ENCODE measurements at places on chromosomes 13 and 19. TPM values are rescaled to one million over a fixed set of nuclear protein-coding genes. Genes with fewer than 3 reads are reported as not detected.

DNA sequence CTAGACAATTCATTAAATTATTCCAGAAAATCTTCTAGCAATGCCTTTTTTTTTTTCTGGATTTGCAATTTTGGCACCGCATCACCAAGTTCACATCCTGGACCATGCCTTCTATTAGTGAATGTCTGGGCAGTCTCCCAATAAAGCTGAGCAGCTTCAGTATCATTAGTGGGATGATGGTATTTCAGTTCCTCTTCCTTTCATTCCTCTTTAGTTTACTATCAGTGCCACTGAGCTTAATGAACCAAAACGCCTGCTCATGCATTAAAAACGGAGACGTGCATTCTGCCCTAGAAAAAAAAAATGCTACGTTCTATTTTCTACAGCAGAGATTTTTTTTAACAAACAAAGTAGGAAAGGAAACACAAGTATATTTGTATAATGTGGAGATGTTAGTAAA, 343.0 kb downstream of the PCDH9 start:
- DNase-seq, result no peak

DNA sequence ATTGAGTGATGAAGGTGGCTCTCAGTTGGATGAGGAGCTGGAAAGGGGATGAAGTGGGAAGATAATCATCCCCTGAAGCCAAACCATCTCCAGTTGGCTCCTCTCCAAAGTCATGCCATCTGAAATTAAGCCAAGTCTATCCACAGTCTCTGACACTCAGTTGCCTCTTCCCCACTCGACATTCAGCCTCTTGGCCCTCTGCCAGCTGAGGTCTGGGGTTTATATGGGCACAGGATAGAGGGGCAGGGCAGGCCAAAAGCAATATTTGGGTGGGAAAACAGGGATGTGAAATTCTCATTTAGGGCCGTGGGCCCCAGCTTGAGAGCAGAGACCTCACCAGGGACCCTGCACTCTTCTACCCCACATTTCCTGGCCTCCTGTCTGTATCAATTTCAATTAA, 85.9 kb downstream of the SLITRK1 start:
- no peak for DNase-seq

GRCh38 chr13:27211771-27212364, 39.5 kb upstream of the RPL21 start:
- DNase-seq, result no peak

DNA sequence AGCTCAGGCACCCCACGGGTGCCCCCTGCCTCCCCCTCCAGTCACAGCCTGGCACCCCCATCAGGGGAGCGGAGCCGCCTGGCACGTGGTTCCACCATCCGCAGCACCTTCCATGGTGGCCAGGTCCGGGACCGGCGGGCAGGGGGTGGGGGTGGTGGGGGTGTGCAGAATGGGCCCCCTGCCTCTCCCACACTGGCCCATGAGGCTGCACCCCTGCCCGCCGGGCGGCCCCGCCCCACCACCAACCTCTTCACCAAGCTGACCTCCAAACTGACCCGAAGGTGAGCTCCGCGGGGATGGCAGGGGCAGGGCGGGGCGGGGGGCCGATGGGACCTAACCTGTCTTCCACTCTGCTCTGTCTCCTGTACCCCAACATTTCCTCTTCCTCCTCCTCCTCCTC, 25.0 kb downstream of the CKM start:
- DNase-seq, result no peak

- no peak for DNase-seq
Observed at GRCh38 chr19:4647676-4648644, 8.6 kb downstream of the TNFAIP8L1 start.

DNA sequence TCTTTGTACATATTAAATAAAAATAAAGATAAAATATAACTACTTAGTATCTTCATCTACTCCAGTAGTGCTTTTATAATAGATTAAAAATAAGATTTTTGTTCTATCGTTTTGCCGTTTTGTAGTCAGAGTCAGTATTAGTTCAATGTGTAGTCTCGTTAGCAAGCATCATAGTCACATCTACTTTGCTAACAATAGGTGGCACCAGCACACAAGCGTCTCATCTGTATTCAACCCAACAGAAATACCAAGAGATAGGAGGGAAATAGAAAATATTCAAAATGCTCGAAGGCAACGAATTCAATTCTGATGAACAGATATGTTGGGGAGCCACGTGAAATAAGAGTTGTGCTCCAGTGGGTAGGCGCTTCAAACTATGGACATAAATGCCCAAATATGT, 21.4 kb upstream of the MICU2 start:
- no peak for DNase-seq

DNA sequence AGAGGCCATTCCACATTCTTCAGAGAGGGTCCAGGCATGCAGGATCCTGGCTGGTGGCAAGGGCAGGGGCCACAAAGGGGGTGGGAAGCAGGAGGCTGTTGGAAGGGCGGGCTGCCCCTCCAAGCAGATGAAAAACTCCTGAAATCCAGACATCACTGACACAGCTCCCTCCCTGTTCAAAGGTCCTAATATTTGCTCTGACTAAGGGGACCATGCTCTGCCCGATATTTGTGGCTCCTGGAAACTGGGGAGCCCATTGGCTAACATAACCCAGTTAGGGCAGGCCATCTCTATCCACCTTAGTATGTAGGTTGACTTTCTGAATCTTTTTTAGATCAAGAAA, 3.3 kb upstream of the CDX2 start:
- no peak for DNase-seq

GRCh38 chr19:39139305-39139874, 13.8 kb downstream of the PAK4 start:
- DNase-seq, result no peak

DNA sequence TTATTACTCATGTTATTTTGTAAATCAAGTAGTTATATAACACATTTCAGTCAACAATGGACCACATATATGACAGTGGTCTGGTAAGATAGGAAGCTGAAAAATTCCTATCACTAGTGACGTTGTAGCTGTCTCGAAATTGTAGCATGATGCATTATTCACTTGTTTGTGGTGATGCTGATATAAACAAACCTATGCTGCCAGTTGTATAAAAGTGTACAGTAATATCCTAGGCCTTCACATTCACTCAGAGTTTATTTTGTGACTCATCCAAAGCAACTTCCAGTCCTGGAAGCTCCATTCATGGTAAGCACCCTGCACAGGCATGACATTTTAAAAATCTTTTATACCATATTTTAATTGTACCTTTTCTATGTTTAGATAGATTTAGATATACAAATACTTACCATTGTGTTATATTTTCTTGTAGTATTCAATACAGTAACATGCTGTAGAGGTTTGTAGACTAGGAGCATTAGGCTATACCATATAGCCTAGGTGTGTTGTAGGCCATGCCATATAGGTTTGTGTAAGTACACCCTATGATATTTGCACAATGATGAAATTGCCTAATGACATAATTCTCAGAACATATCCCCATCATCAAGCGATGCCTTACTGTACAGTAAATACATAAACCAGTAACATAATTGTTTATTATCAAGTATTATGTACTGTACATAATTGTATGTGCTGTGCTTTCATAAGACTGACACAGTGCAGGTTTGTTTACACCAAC, 49.3 kb downstream of the IFT88 start:
- DNase-seq, result no peak

DNA sequence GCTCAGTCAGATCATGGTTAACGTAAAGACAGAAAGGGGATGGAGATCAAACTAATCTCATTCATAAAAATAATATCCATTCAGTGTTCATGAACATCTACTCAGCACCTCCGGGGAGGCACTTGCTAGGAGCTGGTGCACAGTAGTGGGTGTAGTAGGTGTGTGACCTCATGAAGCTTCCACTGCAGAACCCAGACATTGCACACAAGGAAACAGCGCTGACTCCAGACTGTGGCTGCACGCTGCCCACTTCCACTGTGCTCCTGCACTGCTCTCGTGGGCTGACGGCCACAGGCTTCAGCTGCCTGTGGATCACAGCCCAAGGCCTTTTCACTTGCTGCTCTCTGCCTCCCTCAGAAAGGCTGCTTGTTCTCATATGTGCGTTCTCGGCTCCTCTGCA, 214.4 kb upstream of the ZNF507 start:
- no peak for DNase-seq

DNA sequence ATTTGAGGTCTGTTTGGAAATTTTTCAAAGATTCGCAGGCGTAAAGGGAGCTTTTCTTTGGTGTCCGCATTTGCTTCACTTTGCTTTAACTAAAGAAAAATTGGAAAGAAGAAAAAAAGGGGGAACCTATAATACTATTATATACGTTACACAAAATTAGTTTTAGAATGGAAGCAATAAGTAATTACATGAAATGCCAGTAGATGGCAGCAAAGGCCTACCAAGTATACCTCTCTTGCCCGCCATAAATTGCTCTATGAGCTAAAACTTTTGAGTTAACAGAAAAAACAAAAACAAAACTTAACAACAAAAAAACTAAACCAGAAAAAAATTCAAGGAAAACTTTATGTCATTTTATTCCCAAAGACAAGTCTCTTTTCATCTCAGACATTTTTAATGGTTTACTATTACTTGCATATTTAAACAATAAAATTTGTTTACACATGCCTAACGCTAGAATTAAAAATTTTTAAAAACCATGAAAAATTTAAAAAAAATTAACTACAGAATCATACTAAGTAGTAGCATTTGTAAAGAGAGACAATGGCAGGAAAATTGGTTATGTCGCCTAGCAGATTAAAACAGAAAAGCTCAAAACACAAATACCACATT, 271.4 kb downstream of the NALCN start:
- no peak for DNase-seq

DNA sequence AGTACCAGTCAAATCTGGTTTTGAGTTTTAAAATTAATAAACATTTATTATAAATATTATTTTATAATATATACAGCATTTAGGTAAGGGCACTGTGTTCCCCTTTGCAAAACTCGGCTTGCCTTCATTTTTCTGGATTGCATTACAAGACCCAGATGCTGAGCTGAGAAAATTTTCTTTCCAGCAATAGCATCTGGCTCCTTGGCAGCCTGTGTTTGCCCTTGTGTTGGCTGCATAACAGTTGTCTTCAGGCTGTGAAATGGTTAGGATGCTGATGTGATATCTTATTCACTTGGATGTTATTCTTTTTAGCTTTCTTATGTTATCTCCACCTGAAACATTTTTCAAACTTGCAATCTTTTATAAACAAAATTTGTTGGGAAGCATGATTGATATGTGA, 784.4 kb downstream of the DACH1 start:
- no peak for DNase-seq

GRCh38 chr13:28954810-28955209, 134.7 kb downstream of the MTUS2 start:
- DNase-seq, result no peak

DNA sequence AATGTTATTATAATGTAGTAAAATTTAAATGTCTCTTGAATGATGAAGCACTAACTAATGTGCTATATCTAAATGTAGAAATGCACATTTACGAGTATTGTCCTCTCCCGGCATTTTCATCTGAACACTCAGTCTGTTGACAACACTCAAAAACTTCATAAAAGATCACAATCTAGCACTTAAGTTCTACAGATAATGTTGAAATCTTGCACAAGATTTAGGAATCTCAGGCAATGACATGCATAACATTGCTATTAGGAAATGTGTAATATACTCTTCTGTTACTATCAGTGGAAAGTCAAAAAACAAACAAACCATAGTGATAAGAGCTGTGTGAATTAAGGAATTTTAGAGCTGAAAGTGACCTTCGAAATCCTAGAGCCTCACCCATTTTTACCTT, 37.5 kb upstream of the XPO4 start:
- DNase-seq, result no peak

DNA sequence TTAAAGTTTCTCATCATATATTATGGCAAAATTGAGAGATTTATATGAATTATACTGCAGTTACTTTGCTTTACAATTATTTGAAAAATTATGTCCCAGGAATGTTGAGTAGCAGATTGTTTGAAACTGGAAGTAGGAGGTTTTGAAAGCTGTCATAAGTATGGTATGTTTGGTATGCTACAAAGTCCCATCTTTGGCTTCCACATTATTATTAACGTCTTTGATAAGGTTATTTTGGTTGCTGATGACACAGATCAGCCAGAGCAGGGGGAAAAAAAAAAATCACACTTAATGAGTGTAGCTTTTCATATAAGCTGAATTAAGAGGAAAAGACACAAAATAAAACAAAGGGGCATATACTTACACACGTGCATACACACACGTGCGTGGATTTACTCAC, 130.1 kb downstream of the SLITRK1 start:
- DNase-seq, result no peak

DNA sequence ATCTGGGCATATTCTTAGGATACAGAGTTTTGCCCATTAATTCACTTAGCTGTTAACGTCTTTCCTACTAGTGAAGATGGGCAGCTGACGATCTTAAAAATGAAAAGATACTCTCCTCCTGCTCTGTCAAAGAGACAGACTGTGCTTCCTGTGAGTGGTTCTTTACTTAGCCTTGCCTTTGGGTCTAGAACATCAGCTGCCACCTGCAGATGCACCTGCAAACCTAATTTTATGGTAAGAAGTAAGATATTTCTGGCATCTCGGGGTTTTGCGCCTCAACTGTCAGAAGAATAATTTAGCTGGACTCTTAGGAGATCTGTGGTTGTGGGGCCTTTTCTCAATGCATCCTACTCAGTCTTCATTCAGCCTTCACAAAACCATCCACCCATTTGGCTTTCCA, 36.2 kb downstream of the TRPC4 start:
- DNase-seq, result no peak

DNA sequence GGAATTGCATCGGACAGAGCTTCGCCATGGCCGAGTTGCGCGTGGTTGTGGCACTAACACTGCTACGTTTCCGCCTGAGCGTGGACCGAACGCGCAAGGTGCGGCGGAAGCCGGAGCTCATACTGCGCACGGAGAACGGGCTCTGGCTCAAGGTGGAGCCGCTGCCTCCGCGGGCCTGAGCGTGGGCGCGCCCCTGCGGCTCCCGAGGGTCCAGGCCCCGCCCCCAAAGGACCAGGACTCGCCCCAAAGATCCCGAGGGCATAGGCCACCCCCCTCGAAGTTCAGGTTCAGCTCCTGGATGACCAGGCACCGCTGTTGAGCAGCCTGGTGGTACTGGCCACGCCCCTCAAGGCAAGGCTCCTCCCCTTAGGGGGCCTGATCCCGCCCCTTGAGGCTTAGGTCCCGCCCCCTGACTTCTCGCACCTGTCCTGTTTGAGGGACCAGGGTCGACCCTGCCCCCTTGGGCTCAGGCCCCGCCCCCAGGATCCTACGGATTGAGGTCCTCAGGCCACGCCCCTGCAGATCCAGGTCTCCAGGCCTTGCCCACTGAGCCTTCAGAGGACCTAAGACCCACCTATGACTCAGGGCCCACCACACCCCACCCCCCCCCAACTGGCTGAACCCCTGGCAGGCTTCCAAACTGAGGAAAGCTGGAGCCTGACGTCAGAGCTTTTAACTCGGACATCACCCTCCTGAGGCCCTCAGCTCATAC, 43.1 kb downstream of the CYP4F22 start:
- peak; percentile 43 for DNase-seq

- no peak for DNase-seq
Observed at GRCh38 chr13:88104576-88104975, 433.4 kb downstream of the SLITRK5 start.

- DNase-seq, result no peak
Observed at GRCh38 chr13:36395280-36395679, 37.0 kb upstream of the CCNA1 start.

The MAP2K2 gene
- 135 TPM for total RNA-seq

The HIPK4 gene
- not detected for total RNA-seq

The CYP4F8 gene
- not detected for total RNA-seq

The PTOV1 gene
- total RNA-seq, result 107 TPM

The SETDB2 gene
- total RNA-seq, result 14.6 TPM

The SRRM5 gene
- 0.10 TPM for total RNA-seq
